ENCODE measurements at places on chromosomes 1 and 21. TPM values are rescaled to one million over a fixed set of nuclear protein-coding genes. Genes with fewer than 3 reads are reported as not detected.
A peak's percentile ranks its signal among the peaks of the same experiment; 100 is the strongest.

KRTAP19-3 gene
- not detected for total RNA-seq

OR6Y1 gene
- not detected for total RNA-seq

TACSTD2 gene
- total RNA-seq: 230 TPM

RAB25 gene
- total RNA-seq: not detected

AK4 gene
- total RNA-seq: 41.0 TPM

GJC2 gene
- total RNA-seq: 1.3 TPM

DNAJC28 gene
- total RNA-seq: 2.0 TPM

FOXO6 gene
- not detected for total RNA-seq

GSTM5 gene
- 3.6 TPM for total RNA-seq

DNA sequence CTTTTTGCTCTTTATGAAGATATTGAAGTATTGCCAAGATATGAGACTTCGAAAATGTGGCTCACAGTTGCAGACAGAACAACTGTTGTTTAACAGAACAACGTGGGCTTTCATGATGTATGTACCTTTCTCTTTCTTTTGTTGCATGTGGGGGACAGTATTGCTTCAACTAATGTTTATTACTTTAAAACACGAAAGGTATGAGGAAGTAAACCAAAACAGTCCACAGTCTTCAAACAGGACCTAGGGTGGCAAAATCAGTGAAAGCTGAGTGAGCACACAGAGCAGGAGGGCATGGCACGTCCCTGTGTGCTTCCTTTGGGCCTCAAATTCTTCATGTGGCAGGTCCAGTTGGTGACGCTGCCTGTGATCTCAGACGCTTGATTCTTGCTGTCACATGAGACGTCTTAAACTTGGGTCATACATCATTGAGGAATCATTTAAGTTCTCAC, 7.8 kb upstream of the CHAF1B start:
- no peak for DNase-seq
- H3K36me3 ChIP-seq: peaks cover 2% of the 10 kb centered on the region
- H3K4me3 ChIP-seq: no peak overlapping the region
- peak overlapping the region; percentile 54 for H3K27ac ChIP-seq

- no peaks in the 10 kb centered on the region for H3K4me1 ChIP-seq
- no peaks in the 10 kb centered on the region for H3K36me3 ChIP-seq
- no peaks in the 10 kb centered on the region for H3K27me3 ChIP-seq
- H3K27ac ChIP-seq: no peak overlapping the region
- H3K4me3 ChIP-seq: no peak overlapping the region
- no peak for DNase-seq
Measured at GRCh38 chr1:182631954-182632353, 27.8 kb upstream of the RGS16 start.

DNA sequence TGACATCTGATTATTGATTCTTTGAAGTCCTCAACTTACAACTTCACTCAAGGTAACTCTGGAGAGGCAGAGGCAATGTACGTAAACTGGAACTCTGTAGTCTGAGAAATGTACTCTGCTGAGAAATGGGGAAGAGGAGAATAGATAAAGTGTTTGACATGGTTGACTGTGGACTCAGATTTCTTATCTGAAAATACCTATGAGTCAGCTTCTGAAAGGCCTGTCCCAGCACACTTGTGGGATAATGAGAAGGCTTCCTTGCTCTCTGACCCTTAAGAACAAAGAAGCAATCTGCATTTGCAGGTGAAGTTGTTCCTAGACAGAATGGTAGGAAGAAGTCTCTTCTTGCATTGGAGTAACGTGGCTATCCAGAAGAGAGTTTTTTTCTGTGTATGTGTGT, 1573.5 kb downstream of the BRINP3 start:
- H3K4me1 ChIP-seq: no peaks in the 10 kb centered on the region
- H3K4me3 ChIP-seq: no peak overlapping the region
- no peaks in the 10 kb centered on the region for H3K27me3 ChIP-seq
- no peak for DNase-seq
- no peaks in the 10 kb centered on the region for H3K36me3 ChIP-seq
- H3K27ac ChIP-seq: no peak overlapping the region

DNA sequence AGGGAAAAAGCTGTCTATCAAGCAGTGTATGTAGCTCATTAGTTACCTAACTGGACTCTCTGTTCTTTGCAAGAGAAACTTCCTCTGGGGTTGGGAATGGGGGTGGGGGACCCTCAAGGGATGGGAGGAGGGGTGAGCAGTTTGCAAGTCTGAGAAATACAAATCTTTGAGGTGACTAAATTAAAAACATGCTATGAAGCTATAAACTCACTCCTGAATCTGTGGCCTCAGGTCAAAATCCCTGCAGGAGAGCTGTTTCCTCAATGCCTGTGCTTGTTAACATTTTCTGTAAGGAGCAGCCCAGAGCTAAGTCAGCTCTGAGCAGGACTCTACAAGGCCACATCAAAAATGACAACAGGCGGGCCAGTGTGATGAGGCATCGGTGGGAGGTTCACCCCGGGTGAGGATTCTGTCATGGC, 32.8 kb upstream of the PTPRC start:
- H3K27me3 ChIP-seq: no peaks in the 10 kb centered on the region
- no peak overlapping the region for H3K27ac ChIP-seq
- no peak for DNase-seq
- H3K36me3 ChIP-seq: no peaks in the 10 kb centered on the region
- no peak overlapping the region for H3K4me3 ChIP-seq

DNA sequence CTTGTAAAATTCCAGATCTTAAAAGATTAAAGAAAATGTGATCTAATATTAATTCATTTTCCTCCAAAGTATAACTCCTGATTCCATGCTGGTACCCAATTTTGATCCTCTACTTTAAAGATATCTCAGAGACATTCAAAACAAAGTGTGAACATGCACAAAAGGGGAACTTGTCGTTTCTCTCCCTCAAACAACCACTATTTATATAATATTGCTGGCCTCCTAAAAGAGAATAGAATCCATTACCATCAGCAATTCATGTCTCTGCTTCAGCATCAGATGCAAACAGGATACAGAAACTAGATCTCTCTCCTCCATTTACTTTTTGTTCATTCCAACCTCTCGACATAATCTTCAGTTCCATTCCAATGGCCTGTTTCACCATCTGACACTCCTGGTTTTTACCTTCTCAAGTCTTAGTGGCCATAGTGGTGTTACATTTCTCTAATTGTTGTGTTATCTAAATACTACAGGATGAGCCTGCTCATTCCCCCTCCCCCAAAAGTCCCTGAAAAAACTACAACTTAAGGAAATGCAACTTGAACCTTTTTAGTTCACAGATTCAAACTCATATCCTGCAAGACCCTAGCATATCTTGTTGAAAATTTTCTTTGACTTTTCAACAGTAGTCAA, 4.1 kb downstream of the NRIP1 start:
- H3K27ac ChIP-seq: no peak overlapping the region
- no peaks in the 10 kb centered on the region for H3K27me3 ChIP-seq
- no peaks in the 10 kb centered on the region for H3K4me1 ChIP-seq
- no peaks in the 10 kb centered on the region for H3K36me3 ChIP-seq
- DNase-seq: no peak
- H3K4me3 ChIP-seq: no peak overlapping the region

DNA sequence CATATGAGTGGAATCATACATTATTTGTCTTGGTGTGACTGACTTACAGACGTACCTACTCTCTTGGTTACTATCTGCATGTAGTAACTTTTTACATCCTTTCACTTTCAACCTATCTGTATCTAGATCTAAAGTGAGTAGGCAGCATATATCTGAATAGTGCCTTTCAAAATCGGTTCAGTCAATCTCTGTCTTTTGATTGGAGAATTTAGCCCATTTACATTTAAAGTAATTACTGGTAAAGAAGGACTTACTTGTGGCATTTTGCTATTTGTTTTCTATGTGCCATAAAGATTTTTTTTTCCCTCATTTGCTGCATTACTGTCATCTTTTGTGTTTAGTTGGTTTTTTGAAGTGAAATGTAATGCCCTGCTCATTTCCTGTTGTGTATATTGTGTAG, 14.2 kb downstream of the UTS2 start:
- no peak for DNase-seq
- no peaks in the 10 kb centered on the region for H3K27me3 ChIP-seq
- H3K4me1 ChIP-seq: no peaks in the 10 kb centered on the region
- no peak overlapping the region for H3K4me3 ChIP-seq
- H3K27ac ChIP-seq: no peak overlapping the region
- H3K36me3 ChIP-seq: peaks cover 24% of the 10 kb centered on the region

DNA sequence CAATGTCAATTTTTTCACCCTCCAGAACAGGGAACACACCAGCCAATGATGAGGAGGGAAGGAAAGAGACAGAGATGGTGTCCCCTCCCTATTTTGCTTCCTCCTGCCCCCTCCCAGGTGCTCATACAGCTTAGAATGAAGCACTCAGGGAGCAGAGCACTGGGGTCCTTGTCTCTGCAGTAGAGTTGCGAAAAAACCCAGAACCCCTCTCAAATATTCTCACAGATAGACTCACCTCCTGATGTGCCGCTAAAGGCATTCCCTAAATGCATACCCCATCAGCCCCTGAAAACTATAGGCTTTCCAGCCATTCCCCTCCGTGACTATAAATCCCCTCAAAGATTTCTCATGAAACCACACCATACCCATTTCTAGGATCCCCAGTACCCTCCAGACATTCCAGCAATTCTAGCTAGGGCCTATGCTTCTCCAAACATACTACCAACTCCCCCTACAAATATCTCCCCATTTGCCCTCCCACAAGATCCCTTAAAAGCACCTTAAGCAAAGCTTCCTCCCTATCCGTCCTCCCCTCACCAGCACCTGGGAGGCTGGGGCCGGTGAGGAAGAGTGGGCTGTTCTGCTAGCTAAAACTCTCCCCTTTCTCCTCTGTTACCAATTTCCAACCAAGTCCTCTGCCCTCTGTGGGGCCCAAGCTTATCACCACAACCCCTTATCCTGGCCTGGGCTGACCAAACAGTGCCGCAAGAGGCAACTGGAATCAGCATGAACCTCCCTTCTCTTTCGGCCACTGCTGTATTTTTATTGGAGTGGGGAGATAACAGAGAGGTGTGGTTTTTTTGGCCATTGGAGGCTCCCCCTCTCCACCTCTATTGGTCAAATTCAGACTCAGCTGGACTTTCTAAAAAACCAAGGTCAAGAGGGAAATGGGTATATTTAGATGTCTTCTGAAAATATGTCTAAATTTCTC, 54.7 kb downstream of the RHBG start:
- no peak overlapping the region for H3K4me3 ChIP-seq
- H3K27ac ChIP-seq: no peak overlapping the region
- no peaks in the 10 kb centered on the region for H3K36me3 ChIP-seq
- peaks cover 11% of the 10 kb centered on the region for H3K4me1 ChIP-seq
- DNase-seq: no peak

DNA sequence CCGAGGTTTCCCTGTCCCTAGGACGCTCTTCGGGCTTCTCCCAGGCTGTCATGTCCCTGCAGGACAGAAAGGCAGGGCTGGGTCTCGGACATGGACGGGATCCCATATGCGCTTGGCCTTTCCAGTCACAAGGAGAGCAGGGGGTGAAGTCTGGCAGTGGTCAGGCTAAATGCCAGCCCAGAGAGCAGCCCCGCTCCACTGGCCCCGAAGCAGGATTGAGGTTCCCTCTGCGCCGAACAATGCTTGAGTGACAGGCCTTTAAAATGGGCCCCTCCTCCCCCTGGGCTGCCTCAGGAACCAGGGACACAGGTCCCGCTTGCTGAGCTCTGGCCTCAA, 12.7 kb downstream of the DRAXIN start:
- no peaks in the 10 kb centered on the region for H3K27me3 ChIP-seq
- no peaks in the 10 kb centered on the region for H3K4me1 ChIP-seq
- H3K36me3 ChIP-seq: no peaks in the 10 kb centered on the region

DNA sequence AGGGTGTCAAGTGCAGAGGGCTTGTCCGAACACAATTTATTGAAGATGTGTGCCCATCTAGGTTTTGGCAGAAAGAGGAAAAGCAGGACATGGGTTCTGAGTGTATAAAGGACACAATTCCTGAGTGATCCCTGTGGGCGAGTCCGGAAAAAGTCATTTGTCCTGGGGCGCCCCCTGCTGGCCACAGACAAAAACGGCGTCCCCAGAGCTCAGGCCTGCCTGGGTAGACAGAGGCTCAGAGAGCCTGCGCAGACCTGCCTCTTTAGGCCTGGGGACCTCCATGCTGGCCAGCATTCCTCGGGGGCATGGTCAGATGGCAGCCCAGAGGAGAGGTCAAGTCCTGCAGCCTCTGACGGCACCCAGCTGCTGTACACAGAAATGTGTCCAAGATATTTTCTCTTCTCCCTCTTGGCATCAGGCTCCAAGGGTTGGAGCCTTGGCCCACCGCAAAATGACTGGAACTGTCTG, 65.5 kb upstream of the LRP8 start:
- H3K4me1 ChIP-seq: no peaks in the 10 kb centered on the region

DNA sequence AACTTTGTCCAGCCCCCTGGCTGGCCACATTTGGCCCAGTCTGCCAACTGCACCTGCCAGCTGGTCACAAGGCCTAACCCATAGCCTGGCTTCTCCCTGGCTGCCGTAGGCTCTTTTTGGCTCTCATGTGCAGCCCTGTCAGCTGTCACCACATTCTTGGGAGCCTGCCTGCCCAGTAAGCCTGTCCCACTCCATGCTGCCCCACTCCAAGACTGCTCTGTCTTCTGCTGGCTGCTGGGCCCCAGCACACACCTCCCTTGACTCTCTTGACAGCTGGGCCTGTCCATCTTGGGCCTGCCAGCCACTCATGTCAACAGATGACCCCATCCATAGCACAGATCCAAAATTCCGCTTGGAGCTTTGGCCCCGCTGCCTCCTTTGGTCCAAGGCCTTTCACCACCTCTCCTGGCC, 74.3 kb upstream of the EDN2 start:
- H3K4me1 ChIP-seq: no peaks in the 10 kb centered on the region
- H3K27me3 ChIP-seq: no peaks in the 10 kb centered on the region
- no peaks in the 10 kb centered on the region for H3K36me3 ChIP-seq
- DNase-seq: peak; percentile 37
- no peak overlapping the region for H3K4me3 ChIP-seq

DNA sequence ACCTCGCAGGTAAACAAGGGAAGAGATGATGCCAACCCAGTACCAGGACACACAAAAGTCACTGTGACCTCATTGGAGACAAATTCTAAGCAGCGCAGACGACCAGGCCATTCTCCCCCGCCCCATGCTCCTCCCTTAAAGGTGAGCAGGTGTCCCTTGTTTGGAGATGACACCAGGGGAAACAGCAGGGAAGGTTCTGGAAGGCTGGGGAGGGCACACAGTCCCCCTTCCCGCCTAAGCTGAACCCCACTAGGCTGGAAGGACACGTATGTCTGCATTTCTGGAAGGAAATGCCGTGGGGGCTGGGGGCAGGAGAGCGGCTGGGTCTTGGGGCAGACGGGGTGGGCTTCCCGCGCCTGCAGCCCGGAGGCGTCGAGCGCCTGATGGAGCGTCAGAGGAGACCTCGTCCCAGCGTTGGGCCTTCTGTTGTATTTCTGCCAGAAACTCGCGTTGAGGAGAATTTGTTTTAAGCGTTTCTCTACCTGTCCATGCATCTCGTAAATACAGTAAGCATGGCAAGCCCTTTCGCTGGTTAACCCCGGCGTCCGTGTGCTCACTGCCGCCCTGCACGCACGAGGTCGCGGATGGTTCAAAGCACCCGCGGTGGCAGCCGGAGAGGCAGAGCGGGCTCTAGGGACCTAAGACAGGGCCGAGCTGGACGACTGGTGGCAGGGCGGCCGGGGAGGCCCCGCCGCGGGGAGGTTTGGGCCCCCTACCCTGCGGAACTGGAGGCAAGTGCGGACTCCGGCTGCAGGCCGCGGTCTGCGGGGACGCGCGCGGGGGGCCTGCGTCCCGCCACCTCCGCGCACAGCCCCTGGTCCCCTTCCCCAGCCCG, 1.2 kb upstream of the LHX4 start:
- H3K4me3 ChIP-seq: peak overlapping the region; percentile 52
- no peak overlapping the region for H3K27ac ChIP-seq
- peaks cover 24% of the 10 kb centered on the region for H3K4me1 ChIP-seq
- peaks cover 94% of the 10 kb centered on the region for H3K27me3 ChIP-seq
- DNase-seq: no peak

GRCh38 chr1:31579374-31579773, 3.1 kb downstream of the TINAGL1 start:
- no peaks in the 10 kb centered on the region for H3K27me3 ChIP-seq
- H3K4me3 ChIP-seq: peak overlapping the region; percentile 72
- H3K36me3 ChIP-seq: no peaks in the 10 kb centered on the region
- H3K4me1 ChIP-seq: peaks cover under 1% of the 10 kb centered on the region
- DNase-seq: no peak
